ENCODE measurements at places on chromosomes 2 and 18.

DNA sequence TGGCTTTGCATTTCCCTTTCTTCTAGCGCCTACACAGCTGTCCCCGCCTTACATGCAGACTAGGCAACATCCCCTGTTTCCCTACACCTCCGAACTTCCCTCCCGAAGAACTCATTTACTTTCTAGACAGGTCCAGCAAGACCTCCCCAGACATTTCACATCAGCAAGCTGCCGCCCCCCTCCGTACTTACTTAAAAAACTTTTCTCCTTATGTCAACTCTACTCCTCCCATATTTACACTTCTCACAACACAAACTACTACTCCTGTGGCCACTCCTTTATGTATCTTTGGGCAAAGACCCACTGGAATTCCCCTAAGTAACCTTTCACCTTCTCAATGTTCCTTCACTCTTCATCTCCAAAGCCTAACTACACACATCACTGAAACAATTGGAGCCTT is 20.4 kb upstream of the ZNF397 start:
- no peak for DNase-seq

DNA sequence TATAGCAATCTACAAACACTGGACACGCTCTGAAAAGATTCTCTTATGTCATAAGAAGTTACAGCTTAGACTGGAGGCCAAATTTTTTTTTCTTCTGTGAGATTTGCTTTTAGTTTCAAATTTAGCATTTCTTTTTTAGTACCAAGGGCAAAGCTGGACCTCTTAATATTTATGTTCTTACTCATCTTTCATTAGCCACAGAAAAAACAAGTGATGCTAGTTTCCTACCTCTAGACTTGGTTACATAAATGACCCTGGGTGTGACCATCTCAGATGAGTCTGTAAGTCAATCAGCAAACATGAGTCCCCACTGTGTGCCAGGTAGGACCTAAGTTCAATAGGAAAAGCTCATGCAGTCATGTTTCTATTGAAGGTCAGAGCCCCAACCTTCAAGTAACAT is 94.4 kb downstream of the MEP1B start:
- no peak for DNase-seq

DNA sequence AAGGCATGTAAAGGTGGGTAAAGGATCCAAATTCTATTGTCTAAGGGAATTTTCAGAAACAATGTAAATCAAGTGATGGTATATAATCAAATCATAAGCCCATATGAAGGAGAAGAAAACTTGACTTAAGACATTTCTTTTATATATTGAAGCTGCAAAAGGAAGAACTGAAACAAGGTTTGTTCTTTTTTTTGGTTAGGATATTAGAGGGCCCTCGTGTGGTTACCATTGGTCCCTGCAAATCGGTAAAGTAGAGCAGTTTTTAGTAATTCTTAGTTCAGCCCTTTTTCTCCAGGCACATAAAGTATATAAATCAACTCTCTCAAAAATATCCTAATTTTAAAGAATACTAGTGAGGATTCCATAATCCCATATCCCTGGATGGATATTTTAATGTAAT is 105.6 kb upstream of the STK17B start:
- no peak for DNase-seq

DNA sequence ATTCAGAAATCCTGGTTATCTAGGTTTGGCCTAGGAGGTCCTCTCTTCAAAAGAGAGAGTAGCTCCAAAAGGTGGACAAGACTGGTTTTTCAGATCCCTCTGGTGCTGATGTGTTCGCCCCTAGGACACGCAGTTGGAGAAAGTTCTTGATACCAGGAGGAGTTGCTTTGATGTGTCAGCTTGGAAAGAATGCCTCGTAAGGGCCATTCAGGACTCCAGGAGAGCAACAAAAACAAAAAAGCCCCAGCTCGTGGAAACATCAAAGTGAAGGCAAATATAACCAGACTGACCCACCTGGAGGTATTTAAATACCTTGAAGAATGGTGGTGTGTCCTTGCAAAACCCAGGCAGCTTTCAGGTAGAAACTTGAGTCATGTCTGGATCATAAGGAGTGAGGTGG is 12.5 kb upstream of the LBH start:
- no peak for DNase-seq

DNA sequence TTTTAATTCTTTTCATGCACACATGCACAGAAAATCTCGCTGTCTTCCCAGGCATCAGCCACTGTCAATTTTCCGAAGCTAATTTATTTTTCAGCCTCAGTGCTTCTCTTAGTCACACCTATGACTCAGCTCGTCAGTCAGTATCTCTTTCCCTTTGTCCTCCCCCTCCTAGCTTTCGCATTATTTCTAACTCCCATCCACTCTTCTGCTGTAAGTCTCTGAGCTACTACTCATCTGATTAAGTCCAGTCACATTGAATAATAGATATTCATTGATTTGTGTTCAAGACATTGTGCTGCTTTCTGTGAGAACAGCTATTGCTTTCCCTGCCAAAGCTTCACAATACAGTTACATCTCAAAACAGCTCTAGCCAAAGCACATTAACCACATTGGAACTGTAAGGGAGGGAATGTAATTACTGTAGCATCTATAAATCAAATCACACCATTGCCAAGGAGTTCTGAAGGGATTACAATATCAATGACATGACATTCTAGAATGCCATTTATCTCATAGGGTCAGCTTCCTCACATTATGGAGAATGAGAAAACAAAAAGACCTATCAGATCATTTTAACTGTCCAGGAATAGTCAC is 89.4 kb downstream of the SCN3A start:
- DNase-seq, result no peak

- DNase-seq, result no peak
Observed at GRCh38 chr18:2147476-2148230, 423.7 kb downstream of the METTL4 start.

DNA sequence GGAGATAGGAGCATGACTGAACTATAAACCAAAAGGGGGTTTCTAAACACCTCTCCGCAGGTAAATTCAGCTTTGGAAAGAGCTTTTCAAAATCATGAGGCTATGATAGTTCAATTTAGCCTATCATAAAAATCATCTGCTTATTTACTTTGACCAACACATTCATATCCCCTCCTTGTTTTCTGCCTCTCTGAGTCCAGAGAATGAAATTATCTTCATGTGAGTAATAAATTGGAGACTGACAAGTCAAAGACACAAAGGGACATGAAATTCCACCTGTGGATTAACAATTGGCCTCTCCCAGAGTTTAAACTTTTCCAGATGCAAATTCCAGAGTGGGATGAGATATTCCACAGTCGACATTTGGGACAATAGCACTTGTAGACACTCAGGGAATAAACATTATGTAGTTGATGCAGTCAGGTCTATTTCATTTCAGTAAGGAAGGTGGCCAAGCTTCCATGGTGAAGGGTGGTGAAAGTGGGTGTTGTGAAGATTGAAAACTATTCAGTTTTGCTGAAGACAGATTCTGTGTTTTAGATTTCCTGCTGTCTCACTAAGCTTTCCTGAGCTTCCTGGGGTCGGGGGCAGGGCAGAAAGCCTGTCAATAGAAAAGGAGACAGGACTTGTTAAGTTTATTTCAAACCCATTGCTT is 84.7 kb downstream of the CDC42EP3 start:
- DNase-seq, result no peak

- no peak for DNase-seq
Observed at GRCh38 chr2:16482460-16482859, 183.2 kb downstream of the CYRIA start.

GRCh38 chr2:88080545-88080944 is 12.9 kb downstream of the SMYD1 start:
- DNase-seq, result no peak

- DNase-seq, result no peak
Observed at GRCh38 chr2:173355132-173355865, 627 bp downstream of the CDCA7 start.

DNA sequence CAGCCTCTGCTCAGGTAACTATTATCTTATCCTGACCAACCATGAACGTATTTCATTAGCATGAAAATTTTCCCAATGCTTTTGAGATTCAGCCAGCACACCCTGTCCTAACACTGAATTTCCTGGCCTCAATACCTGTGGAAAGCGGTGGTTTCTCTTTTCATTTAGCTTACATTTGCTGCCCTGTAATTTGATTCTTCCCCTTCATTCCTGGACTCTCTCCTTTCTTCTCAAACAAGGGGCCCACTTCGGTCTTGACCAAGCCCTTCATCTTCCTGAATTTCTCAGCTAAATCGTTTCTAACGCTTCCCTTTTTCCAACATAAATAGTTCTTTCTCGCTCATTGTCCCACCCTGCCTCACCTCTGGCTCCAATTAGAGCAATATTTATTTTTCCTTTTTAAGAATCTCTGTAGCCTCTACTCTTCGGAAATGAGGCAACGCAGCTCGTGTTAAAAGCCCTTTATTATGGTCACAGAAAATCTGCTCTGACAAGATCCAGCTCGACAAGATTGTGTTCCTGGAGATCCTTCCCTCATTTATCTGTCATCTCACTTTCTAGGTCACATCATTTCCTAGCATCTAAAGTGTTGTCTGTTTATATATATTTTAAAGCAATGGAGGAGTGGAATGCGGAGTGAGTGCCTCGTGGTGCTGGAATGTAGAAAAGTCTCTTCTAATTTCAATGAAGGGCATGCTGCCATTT is 49.5 kb upstream of the BCL11A start:
- no peak for DNase-seq

DNA sequence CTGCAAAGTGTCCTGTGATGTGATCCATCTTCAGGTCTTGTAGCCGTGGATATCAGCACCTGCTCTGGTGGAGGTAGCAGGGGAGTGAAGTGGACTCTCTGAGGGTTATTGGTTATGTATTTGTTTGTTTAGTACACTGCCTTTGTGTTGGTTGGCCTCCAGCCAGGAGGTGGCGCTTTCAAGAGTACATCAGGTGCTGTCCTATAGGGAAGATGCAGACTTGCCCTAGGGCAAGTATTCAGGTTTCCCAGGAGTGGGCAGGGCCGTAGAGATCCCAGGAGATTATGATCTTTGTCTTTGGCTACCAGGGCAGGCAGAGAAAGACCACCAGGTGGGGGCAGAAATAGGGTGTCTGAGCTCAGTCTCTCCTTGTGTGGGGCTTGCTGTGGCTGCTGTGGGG is 411.8 kb downstream of the SOX11 start:
- no peak for DNase-seq

All from activated T-helper 1 cell treated with Interleukin-2 at 50 U/mL for 16 hours (primary cell).